ENCODE measurements at places on chromosomes 11 and 22. TPM values are rescaled to one million over a fixed set of nuclear protein-coding genes. Genes with fewer than 3 reads are reported as not detected.

DNA sequence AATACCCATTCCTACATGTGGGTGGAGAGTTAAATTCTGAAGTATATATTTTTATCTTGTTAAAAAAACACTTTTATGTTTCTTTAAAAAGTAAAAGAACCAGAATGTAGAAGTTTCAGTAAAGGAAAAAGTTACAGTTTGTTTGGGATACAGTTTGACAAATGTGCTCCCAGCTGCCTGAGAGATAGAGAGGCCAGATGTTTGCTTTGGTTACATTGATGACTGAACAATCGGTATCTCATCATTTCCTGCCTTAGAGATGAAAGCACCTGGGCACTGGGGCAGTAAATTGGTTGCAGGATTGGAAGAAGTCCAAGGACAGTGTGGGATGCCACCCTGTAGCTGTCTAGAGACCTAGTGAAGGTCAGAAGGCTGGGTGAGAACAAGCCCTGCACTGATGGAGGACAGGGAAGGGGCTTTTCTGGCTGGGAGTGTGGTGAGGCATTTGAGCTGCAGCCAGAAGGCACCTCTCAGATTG, 16.6 kb downstream of the MED15 start:
- DNase-seq = no peak

DNA sequence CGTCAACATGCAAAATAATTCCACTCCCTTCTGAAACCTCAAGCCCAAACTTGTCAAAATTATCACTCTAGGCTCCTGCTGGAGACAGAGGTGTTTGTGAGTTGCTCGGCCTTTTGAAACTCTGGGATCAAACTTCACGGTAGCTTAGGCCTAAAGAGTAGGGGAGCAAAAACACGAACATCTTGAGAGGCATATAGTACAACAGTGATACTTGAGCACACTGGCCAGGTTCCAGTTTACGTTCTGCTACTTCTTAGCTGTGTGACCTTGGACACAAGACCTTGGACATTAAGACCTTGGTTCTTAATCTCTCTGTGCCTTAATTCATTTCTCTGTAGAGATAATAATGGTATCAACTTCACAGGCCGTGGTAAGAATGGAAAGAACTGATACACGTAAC, 123.5 kb upstream of the LMO1 start:
- DNase-seq = no peak

GRCh38 chr22:30206944-30207343, 39.6 kb downstream of the LIF start:
- DNase-seq = peak; percentile 61

The TRIM77 gene
- not detected for total RNA-seq

Measured in left cardiac atrium (tissue), 4 donors.